ENCODE measurements at places on chromosomes 6 and 20.

DNA sequence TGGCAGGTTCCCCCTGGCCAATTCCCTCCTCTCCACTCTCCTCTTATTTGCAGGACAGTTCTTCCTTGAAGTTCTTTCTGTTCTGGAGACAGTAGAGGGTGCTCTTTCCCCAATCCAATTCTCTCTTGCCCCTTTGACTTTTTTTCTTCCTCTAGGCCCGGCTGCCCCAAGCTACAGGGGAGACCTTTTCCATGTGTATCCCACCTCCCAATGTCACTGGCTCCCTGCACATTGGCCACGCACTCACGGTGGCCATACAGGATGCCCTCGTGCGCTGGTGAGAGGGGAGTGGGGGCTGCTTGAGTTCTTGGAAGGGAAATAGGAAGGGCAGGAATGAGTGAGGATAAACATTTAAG, 1.5 kb downstream of the VARS2 start:
- DNase-seq: no peak

- DNase-seq: no peak
These were observed 12.7 kb downstream of the SUPT3H start for GRCh38 chr6:45365036-45365435.

GRCh38 chr6:150417250-150417649, 48.4 kb downstream of the IYD start:
- DNase-seq: no peak

DNA sequence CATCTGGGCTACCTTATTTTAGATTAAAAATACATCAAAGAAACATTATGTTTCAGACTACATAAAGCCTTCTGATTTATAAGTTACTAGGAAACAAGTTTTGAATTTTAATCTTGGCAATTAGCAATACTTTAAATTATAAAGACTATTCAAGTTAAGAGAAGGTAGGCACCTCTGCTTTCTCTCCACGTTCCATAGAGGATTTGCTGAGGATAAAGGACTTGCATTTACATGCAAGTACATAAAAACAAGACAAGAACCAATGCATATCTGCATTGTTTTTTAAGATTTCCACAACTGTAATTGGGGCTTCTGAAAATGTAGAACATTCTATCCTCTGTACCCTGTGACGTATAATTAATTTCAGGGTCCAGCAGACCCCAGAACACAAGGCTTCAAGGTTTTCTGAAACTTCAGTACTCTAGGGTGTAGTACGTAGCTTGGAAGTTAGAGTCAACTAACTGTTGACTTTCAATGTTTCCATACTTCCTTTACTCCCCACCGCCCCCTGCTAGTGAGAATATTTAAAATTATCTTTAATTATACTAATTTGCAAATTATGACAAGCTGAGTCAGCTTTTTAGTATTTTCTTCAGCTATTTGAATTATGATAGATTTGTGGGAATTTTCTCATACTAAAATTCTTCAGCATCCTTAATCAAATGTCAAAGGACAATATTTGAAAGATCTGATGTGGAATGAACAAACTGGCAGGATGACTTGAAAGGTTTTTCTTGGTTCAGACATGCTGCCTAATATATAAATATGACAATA, 82.8 kb downstream of the PKIB start:
- DNase-seq: no peak

DNA sequence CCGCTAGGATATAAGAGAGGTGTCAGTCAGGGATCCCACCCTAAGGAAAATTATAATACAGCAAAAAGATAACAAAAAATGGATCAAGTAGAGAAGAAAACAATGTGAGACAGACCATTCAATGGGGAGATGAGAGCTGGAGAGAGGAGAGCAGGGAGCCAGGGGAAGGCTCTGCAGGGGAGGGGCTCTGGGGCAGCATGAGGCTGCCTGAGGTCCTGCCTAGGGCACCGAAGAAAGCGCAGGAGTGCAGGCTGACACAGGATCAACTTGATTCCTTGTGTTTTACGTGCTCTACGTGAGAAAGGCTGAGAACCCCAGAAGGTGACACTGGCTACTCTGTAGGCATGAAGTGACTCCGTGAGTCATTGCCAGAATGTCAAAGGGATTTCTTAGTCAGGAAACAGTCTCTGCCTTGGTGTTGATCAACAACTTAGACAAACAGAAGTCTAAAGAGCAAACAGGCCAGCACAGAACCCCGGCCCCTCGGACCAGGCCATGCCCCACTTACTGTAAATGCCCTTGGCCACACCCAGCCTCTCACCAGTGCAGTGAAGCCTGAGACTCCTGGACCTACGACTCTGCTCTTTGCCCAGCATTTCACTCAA, 290.1 kb upstream of the PRDM1 start:
- DNase-seq: no peak

DNA sequence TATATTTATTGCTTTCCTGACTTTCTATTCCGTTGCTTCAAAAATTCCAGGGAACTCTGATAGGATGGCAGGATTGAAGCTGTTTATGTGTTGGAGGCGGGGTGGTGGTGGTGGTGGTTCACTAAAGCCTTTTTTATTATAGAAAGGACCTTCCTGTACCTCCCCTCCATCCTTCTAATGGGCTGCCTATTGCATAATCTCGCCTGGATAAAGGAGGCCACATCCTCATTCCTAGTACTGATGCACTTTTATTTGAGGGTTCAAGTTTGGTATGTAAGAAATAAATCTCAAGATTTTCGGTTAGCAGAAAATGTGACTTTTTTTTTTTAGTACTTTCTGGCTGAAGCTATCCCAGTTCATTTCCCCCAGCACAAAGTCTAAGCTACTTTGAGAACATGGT, 18.7 kb upstream of the CTAGE9 start:
- DNase-seq: no peak

DNA sequence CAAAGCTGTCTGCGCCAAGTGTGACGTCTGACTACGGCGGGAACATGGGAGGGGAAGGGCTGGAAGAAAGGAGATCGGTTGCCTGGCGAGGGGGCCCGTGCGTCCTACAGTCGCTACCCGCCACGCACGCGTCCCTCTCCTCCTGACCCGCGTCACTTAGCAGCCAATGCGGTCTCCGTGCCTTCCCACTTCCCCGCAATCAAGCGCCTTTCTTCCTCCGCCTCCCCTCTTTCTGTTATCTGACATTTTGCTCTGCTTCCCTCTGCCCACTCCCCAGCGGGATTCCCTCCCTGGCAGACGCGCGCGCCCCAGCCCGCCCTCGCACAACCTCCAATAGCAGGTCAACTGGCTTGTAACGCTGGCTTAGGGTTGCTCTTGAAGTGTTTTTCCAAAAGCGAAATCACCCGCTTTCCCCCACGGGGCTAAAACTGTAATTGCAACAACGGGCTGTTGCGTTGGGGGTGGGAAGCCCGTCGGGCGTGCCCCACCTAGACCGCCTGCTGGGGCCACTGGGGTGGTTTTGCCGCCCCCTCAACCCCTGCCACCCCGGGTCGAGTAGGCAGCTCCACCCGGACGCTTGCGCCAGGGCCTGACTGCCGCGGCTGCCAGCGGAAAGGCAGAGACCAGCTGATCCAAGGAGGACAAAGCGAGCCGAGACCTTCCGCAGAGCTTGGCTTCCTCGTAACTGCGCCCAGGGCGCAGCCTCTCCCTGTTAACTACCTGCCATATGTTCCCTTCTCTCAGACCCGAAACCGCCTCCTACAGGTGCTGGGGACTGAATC, 6.2 kb upstream of the SOX4 start:
- no peak for DNase-seq

DNA sequence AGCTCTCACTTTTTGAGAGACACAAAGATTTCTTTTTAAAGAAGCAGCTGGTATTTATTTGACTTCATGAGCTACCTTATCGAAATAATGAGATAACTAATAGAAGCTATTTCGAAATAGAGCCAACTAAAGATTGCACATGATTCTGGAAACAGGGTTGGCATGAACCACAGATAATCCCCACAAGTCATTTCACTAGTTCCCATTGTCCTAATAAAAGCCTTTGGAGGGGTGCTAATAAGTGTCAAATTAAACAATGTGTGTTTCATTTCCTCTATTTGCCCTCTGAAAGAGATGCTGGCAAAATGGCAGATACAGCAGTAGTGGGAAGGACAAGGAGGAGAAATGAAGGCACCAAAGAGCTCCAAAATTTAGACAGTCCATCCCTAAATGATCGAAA, 78.6 kb upstream of the RIPOR2 start:
- no peak for DNase-seq

GRCh38 chr20:53678990-53679596, 85.5 kb upstream of the ZNF217 start:
- DNase-seq: no peak

GRCh38 chr6:35219683-35220326, 6.0 kb downstream of the SCUBE3 start:
- no peak for DNase-seq

- no peak for DNase-seq
These were observed at the start of gene CLDN20 for GRCh38 chr6:155263373-155264063. Gene CLDN20 (plus strand): TSS chr6:155264013. CDS start chr6:155275720, 11,707 bp downstream.

DNA sequence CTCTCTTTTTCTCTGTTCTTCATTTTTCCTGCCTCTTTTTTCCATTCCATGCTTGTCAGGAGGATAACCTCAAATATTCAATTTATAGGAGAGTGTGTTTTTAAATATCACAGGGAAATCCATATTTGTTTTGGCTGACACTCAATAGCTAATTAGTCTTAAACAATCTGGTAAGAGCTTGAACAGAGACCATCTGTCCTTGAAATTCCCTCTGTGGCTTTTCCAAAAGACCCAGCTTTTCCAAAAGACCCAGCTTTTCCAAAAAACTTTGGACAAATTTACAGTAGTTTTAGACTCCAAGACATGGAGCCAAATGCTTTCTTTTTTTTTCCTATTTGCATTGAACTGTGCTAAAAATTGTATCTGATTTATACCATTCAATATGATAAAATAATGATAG, 127.4 kb upstream of the FAM83B start:
- no peak for DNase-seq

DNA sequence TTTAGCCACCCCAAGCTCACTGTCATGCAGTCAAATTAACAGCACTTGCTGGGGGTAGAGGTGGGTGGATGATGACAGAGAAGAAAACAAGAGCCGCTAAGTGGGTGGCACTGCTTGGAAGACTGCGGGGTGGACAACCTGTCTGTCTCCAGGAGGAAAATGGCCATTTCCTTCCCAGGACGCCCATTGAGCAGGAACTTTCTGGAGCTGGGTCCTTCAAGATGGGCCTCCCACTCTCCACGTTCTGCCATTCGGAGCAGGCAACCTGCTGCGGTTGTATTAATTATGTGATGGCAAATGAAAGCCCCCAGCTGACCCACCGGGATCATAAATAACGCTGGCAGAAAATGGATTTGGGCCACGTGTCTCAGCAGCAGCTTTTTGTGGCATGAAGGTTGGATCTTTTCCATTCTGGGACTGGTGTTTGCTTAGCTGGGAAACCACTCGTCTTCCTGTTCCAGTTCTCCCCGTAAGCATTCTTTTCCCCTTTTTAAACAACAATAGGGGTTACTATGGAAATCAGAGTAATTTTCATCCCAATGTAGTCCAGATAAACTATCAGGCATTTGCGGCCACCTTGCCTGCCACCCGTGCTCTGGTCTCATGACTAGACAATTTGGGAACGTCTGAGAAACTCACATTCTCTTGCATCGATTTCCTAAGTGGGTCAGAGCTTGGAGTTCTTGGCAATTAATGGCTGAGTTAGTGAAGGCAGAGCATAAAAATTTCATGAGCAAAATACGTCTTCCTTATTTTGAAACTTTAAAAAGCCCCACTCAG, 215.5 kb downstream of the ANKRD60 start:
- DNase-seq: no peak

DNA sequence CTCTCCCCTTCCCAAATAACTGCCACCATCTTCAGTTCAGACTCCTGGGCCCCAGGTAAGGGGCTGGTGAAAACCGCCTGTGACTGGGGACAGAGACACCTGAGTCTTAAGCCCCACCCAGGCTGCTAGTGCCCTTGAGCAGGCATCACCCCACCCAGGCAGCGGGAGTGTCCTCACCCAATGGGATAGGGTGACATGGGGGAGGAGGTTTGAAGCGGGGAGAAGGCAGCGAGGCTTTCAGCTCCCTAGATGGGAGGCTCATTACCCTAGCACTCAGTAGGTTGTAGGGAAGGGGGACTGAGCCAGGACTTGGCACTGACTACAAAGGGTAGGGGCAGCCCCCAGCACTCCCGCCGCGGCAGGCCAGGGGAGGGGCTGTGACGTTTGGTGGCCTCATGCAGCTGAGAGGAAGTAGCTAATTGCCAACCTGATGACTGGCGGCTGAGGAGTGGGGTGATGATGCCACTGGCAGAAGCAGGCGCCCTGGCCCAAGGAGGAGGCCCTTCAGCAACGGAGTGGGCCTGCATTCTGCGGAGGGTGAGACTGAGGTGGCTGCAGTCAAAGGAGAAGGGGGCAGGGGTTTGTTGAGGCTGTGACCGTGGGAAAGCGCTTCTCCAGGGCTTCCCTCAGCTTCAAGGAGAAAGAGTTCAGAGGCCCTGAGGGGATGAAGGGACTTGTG, 126.9 kb downstream of the MRPL14 start:
- DNase-seq: no peak

DNA sequence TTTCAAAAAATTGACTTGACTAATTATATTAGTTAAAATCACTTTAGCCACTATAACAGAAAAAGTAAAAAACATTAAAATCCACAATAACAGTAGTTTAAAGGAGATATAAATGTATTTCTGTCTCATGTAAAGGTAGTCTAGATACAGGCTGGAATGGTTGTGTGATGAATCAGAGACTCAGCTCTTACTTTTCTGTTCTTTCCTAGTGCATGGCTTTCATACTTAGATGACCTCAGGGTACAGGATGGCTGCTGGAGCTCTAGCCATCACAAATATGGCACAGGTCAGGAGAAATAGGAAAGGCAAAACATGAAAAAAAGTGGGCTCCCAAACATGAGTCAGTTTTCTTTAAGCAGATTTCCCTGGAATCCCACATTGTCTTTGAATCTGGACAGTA, 157.7 kb upstream of the FLRT3 start:
- no peak for DNase-seq

DNA sequence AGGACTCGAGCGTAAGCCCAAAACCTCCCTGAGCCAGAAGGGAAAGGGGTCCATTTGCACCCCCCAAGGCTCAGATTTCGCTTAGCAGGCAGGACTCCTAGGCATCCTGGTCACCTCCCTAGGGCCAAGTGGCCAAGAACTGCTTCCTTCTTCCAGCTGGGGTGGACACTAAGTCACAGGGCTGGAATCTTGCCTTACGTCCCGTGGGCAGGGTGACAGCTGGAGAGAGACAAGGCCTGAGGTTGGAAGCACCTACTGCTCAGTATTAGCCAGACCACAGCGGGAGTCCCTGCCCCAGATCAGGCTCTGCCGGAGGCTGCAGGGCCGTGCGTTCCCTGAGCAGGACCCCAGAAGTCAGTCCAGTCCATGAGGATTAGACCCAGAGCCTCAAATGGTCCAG, 19.7 kb downstream of the LAMA5 start:
- DNase-seq: no peak

GRCh38 chr6:57072108-57072507, 17.9 kb upstream of the ZNF451 start:
- no peak for DNase-seq

- DNase-seq: no peak
These were observed 11.3 kb upstream of the TRDN start for GRCh38 chr6:123648020-123648580.

DNA sequence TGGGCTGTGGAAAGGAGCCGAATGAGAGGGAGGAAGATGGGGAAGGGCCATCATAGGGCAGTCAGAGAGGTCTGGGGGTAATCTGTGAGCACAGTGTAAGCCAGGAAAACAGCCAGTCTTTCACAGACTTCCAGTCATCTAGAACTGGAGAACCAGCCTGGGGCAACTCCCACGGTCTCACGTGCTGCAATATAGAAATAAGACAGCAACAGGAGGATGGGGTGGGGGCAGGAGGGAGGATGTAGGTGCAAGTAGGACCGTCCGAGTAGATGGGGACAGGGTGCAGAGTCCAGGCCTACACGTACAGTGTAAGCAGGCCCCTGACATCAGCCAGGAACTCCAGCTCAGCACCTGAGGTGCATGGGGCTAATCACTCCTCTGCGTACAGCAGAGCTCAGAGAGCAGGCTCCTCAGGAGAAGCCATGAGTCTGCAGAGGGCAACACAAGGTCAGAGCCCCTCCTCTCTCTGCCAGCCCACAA, 58.2 kb upstream of the TNFAIP3 start:
- no peak for DNase-seq
